ENCODE measurements at places on chromosomes 12 and 14.

DNA sequence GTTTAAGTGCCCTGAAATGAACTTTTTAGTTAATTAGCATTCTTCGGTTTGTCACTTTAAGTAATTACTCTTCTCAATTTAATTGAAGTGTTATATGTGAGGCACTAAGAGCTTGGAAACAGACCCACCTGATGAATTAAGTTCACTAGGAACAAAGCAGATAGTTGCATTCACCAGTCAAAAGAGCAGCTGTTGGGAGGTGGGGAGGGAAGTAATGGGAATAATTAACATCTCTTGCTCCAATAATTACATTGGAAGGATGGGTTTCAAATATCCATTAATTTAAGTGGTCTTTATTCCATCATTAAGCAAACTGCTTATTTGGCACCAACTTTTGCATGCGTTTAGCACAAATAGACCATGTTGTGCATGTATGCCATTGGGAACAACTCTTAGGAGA lies 667.2 kb downstream of the GALC start:
- no peak for DNase-seq

DNA sequence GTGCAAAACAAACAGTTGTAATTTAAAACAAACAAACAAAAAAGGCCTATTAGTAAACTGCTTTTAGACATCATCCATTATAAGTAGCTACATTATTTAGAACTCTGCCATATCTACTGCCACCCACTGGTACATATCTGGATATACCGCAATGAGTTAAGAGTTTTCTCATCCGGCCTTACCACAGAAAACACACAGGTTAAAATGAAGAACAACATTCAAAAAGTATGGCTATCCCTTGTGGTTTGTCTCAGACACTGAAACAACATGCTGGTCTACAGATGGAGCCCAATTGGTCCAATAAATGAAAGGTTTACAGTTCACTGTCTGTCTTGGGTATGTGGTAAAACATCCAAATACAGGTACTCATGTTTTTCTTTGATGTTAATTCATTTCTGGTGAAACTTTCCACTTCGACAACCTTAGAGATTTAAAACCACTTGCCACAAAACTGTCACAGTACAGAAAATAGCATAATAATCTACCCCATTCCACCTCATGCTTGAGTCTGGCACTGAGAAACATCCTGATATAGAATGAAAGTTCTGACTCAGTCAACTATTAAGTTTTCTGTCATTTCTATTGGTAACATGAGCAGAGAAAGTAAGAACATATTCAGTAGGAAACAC lies 354.3 kb downstream of the CEP128 start:
- no peak for DNase-seq

GRCh38 chr12:69872804-69873203 lies 47.8 kb downstream of the MYRFL start:
- no peak for DNase-seq

DNA sequence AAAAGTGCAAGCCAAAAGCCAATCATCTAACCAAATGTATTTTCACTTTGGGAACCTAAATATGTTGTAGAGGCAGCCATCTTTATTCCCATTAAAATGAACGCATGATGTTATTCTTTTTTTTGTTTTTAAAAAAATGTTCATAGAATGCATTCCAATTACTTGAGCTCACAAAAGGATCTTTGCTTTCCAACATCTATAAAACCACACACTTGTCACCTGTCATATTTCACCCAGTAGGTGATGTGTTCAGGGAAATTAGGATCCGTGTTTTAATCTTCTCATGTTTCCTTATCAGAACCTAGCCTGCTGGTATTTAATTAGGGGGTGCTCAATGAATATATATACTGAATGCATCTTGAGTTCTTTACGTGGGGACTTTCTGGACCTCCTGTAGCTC lies 13.6 kb downstream of the TTC8 start:
- DNase-seq = no peak

GRCh38 chr12:49961993-49962764 lies 507 bp downstream of the AQP5 start:
- DNase-seq = no peak

DNA sequence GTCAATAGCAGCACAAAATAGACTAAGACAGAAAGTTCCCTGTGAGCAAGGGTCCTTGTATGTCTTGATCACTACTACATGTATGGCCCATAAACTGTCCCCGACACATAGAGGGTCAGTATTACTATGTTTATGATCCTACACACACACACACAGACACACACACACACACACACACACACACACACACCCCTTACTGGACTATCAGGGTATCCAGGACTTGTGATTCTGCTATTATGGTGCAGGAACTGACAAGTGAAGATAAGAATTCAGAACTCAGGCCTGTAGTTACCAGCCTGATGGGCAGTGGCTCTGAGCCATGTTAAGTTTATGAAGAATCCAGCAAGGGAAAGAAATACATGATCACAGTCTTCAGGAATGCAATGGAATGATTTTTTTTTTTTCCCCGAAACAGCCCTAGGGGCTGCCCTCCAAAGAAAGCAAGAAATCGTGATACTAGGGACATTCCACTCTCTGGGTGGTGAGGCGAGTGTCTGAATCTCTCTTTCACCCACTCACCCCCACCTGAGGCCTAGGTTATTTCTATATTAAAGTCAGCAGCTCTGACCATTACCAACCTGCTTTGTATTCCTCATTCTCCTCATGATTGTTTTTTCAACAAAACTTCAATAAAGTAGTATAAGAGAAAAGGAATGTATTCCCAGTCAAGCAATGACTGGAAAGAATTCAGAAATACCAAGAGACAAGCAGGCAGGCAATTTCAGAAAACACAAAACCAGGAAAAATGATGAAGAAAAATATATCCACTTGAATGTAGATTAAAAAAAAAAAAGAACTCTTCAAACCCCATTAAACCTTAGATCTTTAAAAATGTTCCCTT lies 105.8 kb downstream of the AVPR1A start:
- no peak for DNase-seq

DNA sequence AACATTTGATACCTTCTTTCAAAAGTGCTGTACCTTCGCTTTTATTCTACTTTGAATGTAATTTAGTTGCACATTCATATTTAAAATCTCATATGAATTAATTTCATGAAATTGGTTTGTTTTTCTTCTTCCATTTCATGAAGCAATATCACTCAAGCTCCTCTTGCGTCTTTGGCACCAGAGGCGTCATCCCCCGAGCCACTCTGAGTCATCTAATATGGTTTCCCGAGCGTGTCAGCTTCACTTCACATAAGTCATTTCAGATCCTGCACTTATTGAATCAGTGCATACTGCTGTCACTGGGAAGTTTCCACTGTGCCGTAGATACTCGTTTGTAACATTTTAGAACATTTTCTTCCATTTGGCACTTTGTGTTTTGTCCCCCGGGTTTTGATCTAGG lies 105.6 kb downstream of the SLC25A47 start:
- DNase-seq = no peak

DNA sequence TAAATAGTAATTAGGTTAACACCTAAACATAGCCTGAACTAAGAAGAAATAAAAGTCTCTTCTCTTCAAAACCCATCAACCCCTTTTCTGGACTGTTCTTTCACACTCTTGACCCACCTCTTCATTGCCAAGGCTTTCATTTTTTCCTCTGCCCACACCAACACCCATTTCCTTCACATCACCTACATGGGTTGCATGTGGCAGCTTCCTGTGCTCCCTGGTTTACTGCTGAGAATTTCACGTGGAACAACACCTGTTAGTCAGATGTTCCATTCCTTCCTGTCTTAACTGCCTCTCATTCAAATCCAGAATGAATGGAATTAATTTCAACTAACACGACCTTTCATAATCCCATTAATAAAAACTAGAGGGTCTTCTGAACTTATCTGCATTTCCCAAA lies 157.3 kb downstream of the BCAT1 start:
- no peak for DNase-seq

GRCh38 chr14:85087201-85087600 lies 442.7 kb upstream of the FLRT2 start:
- DNase-seq = no peak

- DNase-seq = no peak
These were observed 17.5 kb upstream of the ATF1 start for GRCh38 chr12:50746431-50746830.

GRCh38 chr12:96770219-96771102 lies 136.6 kb upstream of the NEDD1 start:
- no peak for DNase-seq

- DNase-seq = no peak
These were observed 111.2 kb downstream of the LRIG3 start for GRCh38 chr12:58809064-58809607.

GRCh38 chr14:104244221-104245011 lies 106.0 kb downstream of the KIF26A start:
- DNase-seq = peak; percentile 67

GRCh38 chr12:100845095-100845494 lies 50.5 kb downstream of the ANO4 start:
- DNase-seq = no peak

GRCh38 chr14:102686196-102686801 lies 91.0 kb upstream of the TRAF3 start:
- DNase-seq = no peak

GRCh38 chr14:55052269-55052930 lies 953 bp downstream of the MAPK1IP1L start:
- DNase-seq = no peak

GRCh38 chr14:61972711-61973110 lies 210.5 kb downstream of the SNAPC1 start:
- no peak for DNase-seq

DNA sequence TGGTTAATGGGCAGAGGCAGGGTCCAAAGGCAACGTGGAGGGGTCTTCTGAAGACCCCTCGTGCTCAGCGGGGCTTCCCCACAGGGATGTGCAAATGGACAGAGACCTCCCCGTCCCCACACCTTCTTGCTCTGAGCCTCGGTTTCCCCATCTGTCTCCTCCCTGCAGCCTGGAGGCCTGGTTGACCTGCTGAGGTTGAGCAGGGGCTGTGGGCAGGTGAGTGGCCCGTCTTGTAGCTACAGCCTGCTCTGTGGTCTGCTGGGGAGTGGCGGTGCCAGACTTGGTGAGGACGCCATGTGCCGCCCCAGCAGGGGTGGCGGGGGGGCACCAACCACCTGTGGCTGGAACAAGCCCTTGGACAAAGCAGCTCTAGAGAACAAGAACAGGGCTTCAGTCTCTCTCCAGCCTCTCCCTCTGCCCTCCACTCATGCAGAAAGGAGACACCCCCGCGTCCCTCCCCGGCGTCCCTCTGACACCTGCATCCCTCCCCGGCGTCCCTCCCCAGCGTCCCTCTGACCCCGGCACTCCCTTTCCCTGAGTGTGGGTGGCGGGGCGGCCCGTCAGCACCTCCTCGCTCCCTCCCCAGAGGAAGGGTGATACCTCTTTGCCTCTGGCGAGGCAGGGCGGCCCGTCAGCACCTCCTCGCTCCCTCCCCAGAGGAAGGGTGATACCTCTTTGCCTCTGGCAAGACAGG lies 83.7 kb downstream of the NOC4L start:
- DNase-seq = no peak

GRCh38 chr12:105225505-105226015 lies 10.4 kb downstream of the APPL2 start:
- DNase-seq = no peak

GRCh38 chr14:66311990-66312389 lies 174.2 kb upstream of the CCDC196 start:
- DNase-seq = no peak

DNA sequence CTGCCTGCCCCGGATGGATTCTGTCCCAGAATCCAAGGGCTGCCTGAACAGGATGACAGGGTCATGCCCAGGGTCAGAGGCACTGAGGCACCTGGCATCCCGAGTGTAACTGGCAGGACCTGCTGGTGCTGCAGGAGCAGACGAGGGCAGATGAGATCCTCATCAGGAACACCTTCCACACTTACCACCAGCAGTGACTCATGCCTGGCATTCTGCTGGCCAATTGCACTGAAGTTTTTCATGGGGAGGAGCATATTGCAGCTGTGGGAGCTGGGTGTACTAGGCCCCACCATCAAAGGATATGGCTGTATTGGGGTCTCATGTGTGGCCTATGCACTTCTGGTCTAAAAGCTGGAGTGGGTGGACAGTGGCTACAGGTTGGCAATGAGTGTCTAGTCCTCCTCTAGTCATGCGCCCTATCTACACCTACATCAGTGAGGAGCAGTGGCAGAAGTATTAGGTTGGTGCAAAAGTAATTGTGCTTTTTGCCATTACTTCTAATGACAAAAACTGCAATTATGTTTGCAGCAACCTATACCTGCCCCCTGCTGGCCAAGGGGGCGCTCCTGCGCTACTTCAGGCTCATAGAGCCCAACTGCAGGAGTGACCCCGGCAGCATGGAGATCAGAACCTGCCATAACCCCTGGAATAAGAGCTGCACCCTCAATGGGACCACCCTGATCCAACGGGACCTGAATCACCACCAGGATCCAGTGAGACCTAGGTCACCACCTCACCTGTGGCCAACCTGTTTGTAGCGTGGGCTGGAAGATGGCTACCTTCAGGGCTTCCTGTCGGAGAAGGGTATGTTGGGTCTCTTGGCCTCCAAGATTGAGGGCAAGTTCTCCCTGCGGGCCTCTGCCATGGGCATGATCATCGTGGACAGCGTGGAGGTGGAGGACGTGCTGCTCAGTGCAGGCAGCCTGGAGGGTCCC lies 8.0 kb upstream of the C12orf42 start:
- no peak for DNase-seq

- no peak for DNase-seq
These were observed 24.6 kb upstream of the APOF start for GRCh38 chr12:56387152-56387736.

DNA sequence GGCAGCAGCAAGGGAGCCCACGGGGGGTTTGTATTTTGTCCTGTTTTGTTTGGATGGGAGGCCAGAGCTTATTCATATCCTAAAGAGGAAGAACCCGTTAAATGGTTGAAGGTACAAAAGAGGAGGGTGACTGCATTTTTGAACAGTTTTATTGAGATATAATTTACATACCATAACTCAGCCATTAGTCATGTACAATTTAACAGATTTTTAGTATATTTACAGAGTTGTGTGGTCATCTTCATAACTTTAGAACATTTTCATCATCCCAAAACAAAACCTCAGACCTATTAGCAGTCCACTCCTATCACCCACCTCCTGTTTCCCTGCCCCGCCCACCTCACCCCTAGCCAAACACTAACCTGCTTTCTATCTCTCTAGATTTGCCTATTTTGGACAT lies 12.6 kb downstream of the NRDE2 start:
- no peak for DNase-seq

- DNase-seq = no peak
These were observed 316.4 kb downstream of the ZFP36L1 start for GRCh38 chr14:68476212-68477109.

GRCh38 chr14:98931911-98932310 lies 340.1 kb downstream of the BCL11B start:
- DNase-seq = no peak

GRCh38 chr14:69345402-69345801 lies 52.7 kb downstream of the ERH start:
- DNase-seq = no peak

All from right hindlimb (tissue), 1 donor.